ENCODE measurements at places on chromosomes 2 and 18.
A peak's percentile ranks its signal among the peaks of the same experiment; 100 is the strongest.

- no peak for DNase-seq
These were observed 241.8 kb upstream of the RAB12 start for GRCh38 chr18:8367217-8367988.

DNA sequence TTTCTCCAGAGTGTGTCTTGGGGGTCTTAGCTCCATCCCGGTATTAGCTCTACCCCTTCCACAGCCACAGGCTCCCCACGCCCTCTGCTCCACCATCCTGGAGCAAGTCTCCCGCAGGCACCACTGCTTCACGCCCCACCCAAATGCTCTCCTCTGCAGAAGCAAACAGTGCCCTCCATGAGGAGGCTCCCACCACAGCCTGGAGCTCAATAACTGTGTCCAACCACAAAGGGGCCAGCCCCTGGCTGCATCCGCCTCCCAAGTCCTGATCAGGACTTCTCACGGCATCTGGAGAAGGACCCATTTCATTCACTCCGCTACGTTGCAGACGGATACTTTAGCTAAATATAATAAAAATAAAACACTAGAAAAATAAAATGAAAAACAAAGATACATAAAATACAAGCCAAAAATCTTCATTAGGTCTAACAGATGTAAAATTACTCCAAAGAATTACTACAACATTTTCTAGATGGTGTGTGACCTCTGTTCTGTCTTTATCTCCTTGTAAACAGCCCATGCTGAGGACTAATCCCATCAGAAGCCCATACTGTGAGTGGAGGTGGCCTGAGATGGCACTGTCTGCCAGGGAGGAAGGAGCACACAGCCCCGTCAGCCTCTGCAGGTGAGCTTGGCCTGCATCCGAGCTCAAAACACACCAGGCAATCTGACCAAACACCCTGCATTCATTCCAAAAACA is 210.8 kb upstream of the RAB6C start:
- no peak for DNase-seq

DNA sequence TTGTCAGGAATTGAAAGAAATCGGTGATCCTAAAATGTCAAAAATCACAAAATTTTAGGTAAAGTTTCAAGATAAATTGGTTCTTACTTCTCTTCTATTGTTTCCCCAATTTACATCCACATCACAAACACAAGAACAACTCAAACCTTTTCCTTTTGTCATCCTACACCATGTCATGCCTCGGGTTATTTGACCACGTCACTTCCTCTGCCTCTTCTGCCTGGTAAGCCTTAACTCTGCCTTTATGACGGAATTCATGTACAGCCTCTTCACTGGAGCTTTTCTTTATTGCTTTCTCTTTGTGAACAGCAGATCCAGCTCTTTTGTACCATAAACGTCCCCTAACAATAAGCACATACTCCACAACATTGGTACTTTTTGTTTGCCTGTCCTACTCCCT is 258.0 kb downstream of the DPP10 start:
- DNase-seq, result no peak

DNA sequence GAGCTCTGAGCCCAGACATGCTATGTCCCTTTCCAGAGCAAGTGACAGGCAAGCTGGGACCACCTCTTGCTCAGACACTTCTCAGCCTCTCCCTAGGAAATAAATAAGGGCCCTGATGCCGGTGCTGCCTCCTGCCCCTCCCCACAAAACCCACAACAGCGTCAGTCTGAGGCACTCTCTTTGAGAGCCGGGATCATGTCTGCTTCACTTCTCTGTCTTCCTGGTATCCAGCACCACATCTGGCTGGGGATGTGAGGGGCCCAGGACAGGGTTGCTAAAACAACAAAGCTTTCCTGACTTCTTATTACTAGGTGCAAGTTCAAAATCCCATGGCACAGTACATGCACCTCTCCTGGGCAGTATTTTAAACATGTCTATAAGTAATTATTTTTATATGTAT is 103.9 kb upstream of the GLI2 start:
- peak; percentile 33 for DNase-seq

- DNase-seq, result no peak
These were observed 674.2 kb upstream of the VRK2 start for GRCh38 chr2:57372237-57372984.

DNA sequence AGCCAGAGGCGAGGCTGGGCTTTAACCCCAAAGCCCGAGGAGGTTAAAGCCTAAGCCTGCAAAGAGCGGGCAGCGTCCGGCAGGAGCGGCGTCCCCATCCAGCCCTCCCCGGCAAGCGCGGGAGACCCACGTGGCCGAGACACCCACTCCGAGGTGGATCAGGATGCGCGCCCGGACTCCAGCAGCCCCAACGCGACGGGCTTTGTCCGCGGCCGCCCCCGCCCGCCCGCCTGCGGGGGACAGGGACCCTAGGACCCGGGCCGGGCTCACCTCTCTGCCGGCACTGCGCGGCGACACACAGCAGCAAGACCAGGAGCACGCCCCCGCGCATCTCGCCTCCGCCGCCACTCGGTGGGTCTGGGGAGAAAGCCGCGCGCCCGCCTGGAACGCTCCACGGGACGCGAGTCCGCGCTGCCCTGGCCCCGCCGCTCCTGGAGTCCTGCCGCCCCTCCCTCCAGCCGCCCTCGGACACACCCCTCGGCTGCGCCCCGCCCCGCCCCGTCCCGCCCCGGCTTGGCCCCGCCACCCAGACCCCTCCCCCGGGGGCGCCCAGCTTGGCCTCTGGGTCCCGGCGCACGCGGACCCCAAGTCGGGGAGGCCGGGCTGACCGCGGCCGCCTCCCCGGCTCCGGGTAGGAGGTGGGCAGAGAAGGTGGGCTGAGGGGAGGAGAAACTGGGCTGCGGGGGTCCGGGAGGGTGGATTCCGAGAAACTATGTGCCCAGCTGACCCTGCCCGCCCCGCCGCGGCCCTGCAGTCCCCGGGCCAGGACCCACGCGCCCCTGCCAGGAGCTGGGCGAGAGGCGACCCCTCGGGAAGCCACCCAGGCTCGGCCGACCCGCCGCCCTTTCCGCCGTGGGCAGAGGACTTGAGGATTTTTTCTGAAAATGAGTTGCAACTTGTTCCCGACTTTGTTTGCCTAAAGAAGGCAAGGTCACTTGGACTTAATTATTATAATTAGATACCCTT is at the start of gene LAMA1:
LAMA1 (minus strand) TSS at position 408 of the 966 bp plus-strand sequence; CDS start at position 331, 77 bp downstream.
- no peak for DNase-seq

DNA sequence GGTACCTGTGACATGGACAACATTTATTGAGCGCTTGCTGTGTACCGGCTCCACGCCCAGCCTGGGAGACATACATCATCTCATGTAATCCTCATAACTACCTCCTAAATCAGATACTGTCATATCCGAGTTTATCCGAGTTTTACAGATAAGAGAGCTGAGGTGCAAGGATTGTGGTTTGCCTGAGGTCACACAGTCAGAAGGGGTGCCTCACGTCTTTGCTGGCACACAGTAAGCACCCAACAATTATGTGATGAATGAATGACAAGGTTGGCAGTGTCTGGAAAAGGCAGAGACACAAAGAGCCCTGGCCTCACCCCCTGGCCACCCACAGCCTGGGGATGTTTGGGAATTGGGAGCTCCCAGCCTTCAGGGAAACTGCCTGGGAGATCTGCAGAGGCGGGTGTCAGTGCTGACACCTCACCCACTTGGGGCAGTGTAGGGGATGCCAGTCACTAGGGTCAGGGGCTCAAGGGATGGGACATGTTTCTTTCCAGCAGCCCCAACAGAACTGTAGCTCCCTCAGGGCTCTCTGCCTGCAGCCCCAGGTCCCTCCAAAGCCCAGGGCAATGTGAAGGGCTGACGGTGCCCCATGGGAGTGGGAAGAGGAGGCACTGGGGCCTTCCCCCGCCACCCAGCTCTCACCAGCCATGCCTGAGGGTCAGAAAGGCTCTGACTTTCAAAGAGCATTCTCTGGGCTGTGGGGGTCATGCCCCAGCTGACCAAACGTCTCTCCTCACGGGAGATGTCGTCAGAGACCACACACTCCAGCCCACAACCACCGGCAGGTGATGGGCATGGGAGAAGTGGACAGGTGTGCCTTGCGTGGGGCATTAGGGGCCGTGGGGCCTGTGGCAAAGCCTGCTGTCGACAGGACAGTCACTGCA is 157.5 kb downstream of the ZFP36L2 start:
- DNase-seq, result peak; percentile 70

DNA sequence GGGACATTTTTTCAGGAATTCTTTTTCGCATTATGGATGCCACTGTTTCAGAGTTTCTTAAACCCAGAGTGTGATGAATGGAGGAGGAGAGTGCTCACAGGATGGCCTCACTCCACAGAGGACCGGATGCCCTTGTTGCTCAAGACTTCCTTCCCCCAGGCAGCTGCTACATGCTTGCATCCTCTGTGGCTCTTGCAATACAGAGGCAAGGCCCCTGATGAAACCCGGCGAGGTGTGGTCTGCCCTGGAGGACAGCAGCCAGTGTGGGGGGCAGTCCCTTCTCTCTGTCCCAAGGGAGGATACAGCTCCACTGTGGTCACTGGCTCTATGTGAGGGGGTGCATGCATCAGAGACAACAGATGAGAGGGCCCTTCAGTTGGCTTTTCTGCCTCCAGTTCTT is 109.6 kb downstream of the SH3RF3 start:
- no peak for DNase-seq

DNA sequence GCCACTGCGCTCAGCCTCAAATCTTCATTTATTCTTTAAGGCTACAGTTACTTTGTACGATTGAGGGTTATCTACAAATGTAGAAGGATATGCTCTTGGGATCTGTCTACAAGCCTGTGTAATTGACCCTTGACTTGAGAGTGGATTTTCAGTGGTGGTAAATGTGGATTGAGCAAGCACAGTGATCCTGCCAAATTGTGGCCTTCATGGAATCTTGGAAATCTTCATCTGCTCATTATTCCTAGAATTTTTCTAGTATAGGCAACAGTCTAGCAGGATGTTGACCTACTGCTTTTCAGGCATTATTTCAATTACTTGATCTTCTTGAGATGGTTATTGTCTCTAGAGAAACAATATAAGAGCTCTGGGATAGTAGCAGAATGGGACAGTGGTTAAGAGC is 226.1 kb upstream of the REV1 start:
- no peak for DNase-seq

DNA sequence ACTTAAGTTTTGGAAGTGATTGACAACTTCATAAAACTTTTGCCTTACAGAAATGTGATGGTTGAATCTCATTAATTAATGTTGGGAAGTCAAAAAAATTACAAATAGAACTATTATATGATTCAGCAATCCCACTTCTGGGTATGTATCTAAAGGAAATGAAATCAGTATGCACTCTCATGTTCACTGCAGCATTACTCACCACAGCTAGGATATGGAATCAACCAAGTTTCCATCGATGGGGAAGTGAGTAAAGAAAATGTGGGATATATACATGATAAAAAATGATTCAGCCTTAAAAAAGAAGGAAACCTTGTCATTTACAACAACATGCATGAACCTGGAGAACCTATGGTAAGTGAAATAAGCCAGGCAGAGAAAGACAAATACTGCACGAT is 112.4 kb upstream of the WDR75 start:
- DNase-seq, result no peak

DNA sequence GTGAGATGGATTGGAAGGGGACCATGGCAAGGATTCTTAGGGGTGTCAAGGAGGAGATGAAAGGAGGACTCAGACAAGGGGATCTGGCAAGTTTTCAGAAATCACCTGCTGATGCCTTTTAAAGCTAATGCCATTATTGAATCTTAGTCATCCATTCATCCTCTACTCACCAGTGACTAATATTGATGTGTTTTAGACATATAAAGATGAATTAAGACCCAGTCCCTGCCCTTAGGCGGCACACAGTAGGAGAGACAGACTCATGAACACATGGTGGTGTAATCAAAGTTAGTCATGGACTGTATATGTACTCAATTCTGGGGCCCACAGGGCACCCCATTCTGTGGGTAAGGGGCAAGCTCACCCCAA is 56.5 kb upstream of the ATL2 start:
- DNase-seq, result no peak

GRCh38 chr2:188068093-188068492 is 223.6 kb upstream of the GULP1 start:
- no peak for DNase-seq

DNA sequence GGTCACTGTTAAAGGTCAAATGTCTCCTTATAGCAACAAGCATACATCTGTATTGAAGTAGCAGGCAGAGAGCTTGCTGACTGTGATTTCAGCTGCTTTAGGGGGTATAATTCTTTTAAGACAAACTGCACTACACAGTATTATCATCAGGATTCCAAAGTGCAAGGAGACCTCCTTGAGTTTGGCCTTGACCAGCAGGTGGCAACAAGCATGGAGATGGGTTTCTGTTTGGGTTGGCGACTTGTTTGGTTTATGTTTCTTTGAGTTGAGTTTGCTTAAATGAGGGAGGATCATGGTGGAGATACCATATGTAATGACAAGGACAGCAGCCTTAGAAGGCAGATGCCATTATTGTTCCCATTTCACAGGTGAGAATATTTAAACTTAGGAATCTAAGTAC is 681.0 kb upstream of the ID2 start:
- DNase-seq, result no peak

GRCh38 chr2:198917926-198918720 is 539.6 kb downstream of the SATB2 start:
- no peak for DNase-seq

DNA sequence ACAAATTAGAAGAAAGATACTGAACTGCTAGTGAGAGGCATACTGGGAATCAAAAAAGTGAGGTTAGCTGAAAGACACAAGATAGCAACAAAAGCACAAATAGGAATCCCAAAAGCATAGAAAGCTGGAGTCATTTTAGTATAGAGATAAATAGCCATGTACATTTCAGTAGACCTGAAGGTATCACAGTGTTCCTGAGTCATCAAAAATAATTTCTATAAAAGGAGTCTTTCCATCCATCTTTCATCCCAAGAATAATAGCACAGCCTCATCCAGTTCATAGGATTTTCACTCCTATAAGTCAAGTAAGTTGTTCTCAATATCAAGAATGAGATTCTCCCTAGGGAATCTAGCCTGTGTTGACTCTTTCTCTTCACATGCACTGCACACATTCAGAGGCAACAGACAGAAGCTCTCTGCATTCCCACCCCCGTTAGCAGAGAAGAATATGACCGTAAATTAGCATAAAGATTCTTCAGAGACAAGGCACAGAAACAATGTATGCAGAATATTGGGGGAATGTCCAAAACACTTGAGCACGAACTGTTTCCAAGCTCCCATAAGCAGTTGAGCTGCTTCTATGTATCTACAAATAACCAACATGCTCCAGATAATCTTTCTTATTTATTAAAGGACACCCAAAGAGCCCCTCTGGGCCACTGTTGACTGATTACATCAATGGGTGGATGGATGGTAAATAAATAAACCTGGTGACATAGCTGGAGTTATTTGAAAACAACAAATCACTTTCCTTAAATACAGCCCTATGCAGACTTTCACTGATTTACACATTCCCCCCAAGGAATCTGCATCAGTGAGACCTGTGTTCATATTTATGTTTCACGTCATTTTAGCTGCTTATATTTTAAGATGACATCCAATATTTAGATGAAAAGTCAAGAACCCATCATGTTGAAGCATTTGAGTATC is 174.5 kb upstream of the PKDCC start:
- DNase-seq, result no peak

DNA sequence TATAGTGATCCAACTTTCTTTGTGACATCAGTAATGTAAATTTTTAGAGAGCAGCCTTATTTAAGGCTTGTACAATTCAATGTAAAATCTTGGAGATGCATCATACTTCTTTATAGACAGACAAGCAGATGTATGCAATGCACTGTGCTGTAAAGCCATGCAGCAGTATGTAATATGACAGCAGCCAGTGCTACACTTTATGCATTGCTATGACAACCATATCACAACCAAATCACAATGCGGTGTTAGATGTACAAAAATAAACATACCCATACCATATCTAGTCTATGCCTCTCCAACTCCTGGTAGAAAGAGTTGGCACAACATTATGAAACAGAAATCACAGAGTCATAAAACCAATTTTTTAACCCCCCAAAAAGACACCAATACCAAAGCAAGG is 110.3 kb upstream of the WDSUB1 start:
- DNase-seq, result no peak

Measured in coronary artery (tissue), 2 donors.